NCI-H2171 (cell line): ENCODE measurements at places on chromosomes 6 and 20.

DNA sequence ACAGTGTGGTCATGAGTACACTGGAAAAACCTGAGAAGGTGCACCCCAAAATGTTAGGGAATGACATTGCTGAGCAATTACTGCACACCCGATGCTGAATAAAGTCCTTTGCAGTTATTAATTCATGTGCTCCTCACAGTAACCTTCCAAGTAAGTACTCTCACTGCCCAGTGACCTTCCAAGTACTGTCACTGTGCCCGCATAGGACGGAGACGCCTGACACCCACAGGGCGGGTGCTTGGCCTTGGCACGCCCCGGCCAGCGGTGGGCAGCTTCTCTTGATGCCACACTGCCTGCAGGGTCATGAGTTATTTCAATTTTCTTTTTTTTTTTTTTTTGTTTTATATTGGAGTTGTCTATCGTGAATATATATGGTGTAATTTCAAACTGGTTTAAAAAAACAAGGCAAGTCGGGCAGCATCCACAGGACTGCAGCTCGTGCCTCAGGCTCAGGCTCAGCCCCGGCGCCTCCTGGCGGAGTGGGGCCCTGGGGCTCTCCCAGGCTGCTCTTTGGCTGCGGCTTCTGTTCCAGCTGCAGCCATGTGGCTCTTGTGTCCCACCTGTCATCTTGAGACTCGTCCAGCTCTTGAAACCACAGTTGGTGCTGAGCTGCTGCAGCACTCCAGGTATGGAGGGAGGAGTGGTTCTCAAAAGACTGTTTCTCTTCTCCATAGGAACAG, 27.0 kb downstream of the PNLDC1 start:
- DNase-seq = peak; percentile 59

DNA sequence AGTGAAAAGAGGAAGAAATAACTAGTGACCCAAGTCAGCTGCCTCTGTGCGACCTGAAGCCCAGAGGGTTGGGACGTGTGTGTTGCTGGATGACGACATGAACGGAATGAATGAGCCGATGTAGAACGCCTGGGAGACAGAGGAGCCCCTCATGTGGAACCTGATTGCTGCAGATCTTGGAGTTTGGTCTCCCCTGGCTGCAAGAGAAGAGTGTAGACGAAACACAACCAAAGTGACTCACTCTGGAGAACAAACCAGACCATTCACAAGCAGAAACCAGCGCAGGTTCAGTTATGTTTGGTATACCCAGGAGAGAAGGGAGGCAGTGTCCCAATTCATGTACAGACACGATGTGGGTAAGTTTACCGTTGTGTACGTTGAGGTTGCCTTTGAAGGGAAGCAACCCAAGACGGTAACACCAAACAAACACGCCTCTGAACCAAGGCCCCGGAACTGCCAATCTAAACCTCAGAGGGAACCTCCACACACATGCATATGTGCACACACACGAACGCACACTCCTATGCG, 265.9 kb downstream of the BMP7 start:
- no peak for DNase-seq

GRCh38 chr6:21608601-21609000, 15.1 kb downstream of the SOX4 start:
- DNase-seq = no peak

DNA sequence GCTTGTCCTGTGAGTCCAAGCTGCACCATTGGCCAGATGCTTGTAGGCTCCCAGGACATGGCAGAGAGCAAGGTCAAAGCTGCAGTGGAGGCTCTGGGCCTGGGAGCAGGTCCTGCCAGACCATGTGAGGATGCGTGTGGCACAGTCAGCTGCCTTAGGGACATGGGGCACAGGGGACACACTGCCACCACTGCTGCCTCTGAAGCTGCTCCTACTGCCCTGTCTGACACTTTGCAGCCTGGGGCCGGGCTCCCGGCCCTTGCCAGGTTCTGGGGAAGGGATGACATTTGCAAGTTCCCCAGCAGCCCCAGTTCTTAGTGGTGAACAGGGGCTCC, 13.2 kb upstream of the FUT9 start:
- DNase-seq = no peak

GRCh38 chr6:12590901-12591300, 125.7 kb upstream of the PHACTR1 start:
- no peak for DNase-seq

GRCh38 chr6:11328613-11329247, 96.3 kb upstream of the NEDD9 start:
- DNase-seq = no peak

GRCh38 chr6:56856036-56856580, 98.8 kb upstream of the BEND6 start:
- no peak for DNase-seq

DNA sequence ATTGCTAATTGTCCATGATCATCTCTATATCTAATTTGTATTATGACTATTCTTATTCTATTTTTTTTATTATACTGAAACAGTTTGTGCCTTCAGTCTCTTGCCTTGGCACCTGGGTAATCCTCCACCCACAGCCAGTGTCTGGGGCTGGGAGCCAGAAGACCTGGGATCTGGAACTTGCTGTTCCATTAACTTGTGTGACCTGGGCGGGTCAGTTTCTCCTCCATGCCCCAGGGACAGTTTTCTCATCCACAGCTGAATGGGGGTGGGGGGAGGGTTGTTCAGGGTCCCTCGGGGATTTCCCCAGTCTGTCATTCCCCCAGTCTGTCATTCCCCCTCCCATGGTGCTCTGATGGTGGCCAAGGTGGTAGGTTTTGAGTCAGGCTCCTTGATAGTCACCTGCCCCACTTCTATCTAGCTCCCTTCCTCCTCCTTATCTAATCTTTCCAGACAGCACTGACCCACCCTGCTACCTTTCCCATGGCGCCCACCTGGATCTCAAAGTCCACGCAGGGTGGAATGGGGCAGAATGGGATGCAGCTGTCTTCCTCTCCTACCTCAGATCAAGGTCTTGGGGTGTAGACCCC, 10.9 kb downstream of the ITPR3 start:
- DNase-seq = no peak

GRCh38 chr20:53829724-53830521, 236.3 kb upstream of the ZNF217 start:
- DNase-seq = no peak

- peak; percentile 10 for DNase-seq
Observed at GRCh38 chr6:106547601-106548453, 81.5 kb downstream of the RTN4IP1 start.

DNA sequence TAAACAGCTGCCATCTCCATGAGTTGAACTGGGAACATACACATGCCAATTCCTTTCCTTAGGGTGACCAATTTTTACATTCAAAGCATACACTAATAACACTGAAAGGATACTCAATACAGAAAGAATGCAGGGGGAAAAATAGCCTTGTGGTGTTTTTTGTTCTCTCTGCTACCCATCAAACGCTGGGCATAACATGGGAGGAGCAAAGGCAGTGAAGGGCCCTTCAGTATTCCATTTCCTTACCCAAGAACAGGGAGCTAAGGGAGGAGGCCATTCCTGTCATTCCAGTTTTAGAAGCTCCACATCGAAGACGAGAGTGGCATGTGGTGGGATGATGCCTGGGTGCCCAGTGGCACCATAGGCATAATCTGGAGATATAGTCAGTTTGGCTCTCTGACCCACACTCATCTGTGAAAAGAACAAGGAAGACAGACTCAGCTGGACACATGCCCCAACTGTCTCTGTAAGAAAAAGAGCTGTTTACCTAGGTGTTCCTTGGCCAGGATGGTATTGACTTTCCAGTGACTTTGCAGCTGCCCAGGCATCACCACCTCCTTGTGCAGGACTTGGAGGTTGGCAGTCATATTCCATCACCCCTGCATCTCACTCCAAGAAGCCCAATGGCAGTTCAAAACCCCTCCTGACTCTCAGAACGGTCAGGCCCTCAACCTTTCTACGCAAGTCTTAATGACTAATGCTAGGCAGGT, 20.9 kb downstream of the FKBP1A start:
- DNase-seq = no peak

DNA sequence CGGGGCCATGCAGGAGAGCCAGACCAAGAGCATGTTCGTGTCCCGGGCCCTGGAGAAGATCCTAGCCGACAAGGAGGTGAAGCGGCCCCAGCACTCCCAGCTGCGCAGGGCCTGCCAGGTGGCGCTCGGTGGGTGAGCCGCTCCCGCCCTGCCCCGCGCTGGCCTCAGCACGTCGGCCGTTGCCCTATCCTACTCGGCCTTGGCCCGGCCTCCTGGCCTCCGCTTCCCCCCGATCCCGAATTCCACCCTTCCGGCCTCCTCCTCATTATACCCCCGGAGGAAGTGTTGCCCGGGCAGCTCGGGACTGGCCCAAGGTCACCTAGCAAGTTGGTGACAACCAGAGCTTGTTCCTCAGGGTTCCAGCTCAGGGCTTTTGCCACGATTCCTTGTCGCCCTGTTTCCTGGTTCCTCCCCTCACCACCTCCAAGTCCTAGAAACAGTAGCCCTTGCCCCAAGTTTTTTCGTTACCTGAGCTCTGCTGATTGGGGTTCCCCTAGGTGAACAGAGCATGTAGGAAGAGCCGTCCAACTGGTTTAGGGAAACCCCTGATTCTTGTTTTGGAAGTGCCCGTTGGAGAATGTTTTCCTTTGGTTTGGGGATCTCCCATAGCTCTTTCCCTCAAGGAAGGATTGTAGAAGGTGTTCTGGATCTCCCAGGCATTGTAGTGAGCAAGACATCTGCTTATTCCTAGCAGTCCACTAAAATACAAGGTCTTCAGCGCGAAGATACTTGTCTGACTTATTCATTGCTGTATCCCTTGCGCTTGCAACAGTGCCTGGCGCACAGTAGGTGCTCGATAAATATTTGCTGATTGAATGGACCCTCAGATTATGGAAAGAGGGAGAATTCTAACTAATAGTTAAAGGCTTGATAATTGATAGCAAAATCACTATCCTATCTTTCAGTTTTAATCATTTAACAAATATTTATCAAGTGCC, 641 bp downstream of the ARFGEF2 start:
- DNase-seq = peak; percentile 67

DNA sequence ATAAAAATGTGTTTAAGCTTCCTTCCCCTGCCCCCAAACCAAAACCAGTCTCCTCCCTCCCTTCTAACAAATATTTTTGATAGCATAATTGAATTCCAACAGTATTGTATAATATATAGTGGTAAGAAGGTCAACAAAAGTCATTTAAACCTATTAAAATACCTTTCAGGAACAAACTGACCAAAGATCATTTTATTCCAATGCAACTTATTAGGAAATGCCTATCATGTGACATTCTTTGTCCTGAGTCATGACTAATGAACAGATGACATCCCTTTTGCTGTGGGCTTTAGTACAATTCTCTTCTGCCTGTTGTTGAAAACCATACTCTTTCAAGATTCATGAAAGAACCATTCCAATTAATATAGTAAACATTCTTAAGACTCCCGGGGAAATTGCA, 51.5 kb upstream of the TRAF3IP2 start:
- DNase-seq = no peak

DNA sequence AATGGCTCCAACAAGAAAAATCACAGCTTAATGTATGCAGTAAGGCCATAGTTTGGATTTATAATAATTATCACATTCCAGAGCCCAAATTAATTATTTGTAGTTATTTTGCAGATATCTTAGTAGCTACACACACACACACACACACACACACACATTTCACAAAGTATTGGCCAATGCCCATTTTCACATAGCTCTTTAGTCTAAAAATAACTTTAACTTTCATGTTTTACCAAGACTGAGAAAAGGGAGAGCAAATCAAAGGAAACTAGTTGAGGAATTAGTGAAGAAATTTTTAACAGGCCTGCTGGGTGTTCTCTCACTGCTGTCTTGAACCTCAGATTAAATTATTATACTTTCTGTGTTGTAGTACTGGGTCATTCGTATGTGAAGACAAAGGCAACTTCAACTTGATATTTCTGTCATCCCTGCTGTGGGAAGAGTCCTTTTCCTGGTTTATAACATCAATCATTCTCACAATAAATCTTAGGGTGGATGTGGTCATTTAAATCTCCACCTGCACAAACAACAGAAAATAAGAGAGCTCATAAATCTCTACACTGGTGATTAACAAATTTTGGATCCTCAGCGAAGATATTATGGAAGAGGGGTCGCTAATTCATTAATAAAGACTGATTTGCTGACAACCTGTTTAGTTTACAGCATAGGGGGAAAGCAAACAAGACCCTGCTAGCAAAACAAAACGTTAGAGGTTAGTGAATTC, 1.6 kb upstream of the TCF21 start:
- no peak for DNase-seq

GRCh38 chr6:35146453-35146852, 5.3 kb upstream of the TCP11 start:
- peak; percentile 8 for DNase-seq

- no peak for DNase-seq
Observed at GRCh38 chr6:104312851-104313250, 546.9 kb downstream of the HACE1 start.

GRCh38 chr20:19944772-19945459, 72.2 kb upstream of the NAA20 start:
- DNase-seq = no peak

GRCh38 chr6:9437836-9438235, 977.0 kb downstream of the TFAP2A start:
- no peak for DNase-seq

DNA sequence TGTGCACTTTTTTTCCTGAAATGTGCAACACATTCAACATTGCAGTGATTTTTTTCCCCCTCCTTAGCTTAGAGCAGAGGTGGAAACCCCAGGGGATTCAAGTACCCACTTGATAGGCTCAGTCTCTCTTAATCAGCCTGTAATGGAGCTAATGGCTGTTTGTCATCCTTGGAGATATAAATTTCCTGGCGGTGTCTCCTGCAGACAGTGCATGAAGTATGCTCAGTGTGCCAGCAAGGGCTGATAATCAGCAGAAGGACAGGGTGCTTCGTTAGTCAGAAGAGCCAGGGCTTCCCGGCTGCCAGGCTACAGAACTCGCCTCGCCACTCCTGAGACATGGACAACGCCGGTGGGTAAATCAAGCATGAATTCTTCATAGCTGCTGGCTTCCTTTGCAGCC, 69.8 kb upstream of the PHACTR2 start:
- DNase-seq = peak; percentile 21

- no peak for DNase-seq
Observed at GRCh38 chr6:89630488-89630887, 8.1 kb downstream of the LYRM2 start.

GRCh38 chr20:56504373-56505005, 20.1 kb upstream of the FAM209A start:
- no peak for DNase-seq

- DNase-seq = no peak
Observed at GRCh38 chr20:43689165-43689564, 22.3 kb downstream of the MYBL2 start.

DNA sequence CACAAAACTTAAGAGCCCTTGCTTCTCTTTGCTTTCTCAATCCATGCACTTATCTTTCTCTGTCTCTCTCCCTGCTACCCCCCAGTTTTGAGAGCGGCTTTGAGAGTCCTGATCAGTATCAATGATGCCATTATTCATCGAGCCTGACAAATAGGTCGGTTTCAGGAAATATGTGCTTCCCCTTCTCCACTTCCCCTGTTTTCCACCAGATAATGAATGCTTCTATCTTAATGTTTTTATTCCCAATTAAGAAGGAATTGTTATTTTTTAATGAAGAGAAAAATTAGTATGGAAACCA, 117.7 kb downstream of the KIF13A start:
- DNase-seq = no peak

- no peak for DNase-seq
Observed at GRCh38 chr20:58665606-58666005, 14.5 kb downstream of the STX16 start.
